ENCODE measurements at places on chromosomes 2 and 18.

- DNase-seq, result no peak
These were observed 238.2 kb upstream of the RBBP8 start for GRCh38 chr18:22694954-22695353.

- DNase-seq, result peak; percentile 14
These were observed 153.7 kb upstream of the KCTD1 start for GRCh38 chr18:26702086-26702485.

- DNase-seq, result peak; percentile 71
These were observed 16.6 kb upstream of the HK2 start for GRCh38 chr2:74817304-74817675.

DNA sequence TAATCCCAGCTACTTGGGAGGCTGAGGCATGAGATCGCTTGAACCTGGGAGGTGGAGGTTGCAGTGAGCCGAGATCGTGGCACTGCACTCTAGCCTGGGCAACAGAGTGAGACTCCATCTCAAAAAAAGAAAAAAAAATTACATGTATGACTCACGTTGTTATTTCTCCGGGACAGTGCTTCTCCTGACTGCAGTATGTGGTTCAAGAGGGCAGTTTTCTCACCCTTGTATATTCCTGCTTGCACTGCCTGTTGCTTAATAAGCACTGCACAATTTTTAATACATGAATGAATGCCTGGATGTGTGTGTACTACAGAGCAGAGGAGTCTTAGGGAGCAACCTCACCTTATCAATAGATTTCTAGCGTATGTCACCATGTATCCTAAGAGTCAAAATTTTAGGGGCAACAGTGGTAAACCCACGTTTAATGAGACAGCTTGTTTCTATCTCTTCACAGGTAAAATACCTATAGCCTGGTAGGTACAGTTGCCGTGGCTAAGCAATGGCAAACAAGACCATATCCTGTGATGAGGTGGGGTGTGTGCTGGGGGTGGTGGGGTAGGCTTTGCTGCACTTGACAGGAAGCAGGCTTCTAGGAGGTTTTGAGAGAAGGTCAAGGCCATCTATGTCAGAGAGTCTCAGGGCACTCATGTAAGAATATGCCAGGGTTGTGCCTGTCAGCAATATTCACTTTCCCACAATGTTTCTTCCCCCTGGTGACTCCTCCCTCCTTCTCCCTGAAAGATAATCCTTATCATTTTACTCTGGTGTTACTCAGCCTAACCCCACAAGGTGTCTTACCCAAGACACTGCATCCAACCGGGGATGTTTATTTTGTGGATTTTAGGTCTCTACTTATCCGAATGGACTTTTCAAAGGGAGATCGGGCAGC, 36.9 kb upstream of the MEX3C start:
- no peak for DNase-seq

DNA sequence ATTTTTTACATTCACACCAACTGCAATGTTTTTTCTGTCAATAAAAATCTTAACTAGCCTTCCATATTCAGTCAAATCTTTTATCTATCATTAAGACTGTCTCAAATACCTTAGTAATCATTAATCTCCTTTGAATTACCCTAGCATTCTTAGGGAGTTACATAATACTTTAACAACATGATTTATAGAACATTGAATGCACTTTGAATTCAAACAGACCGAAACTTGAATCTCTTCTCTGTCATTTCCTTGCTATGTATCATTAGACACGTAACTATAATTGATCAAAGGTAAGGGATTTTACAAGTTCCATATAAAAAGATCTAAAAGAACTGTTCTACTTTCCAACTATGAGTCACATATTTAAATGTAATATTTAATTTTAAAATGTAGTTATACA, 330.9 kb downstream of the RIT2 start:
- no peak for DNase-seq

DNA sequence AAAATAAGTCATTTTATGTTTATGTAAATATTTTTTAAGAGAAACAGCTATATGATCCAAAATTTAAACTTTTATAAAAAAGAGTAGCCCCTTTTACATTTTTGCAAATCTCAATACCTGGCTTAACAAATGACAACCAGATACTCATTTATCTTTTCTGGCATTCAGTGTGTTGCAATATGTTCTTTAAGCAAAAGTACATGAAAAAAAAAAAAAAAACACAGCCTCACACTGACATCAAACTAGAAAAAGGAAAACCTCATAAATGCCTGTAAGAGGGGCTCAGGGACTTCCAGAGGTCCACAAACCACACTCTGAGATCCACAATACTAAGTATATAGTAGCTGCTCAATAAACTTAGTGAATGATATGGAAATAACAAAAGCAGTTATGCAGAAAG, 21.9 kb downstream of the PPP4R3B start:
- no peak for DNase-seq

DNA sequence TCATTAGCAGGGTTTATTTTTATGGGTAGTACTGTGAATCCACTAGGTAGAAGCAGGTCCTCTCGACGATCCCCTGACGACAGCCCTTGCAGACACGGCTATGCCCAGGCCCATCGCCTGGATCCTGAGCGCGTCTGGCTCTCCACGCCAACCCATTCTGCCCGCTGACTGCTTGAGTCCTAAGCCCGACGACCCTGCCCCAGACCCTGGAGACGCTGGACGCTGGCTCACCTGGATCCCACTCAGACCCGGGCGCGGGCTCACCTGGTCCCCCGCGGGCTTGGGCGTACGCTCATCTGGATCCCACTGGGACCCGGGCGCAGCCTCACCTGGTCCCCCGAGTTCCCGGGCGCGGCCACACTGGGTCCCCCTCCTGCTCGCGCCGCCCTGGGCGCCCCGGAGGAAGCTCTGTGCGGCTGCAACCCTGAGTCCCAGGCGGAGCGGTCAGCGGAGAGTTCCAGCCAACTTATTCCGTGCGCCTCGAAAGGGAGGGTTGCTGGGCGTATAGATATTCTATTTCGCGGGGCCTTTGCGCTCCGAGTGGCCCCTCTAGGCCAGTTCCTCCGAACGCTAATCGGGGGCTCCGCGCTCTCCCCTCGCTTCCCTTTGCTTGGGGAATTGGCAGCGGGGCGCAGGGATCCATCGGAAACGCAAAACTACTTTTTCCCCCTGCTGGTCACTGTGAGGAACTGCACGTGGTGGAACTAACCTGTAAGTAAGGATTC, 22.4 kb upstream of the RMP24 start:
- peak; percentile 9 for DNase-seq

DNA sequence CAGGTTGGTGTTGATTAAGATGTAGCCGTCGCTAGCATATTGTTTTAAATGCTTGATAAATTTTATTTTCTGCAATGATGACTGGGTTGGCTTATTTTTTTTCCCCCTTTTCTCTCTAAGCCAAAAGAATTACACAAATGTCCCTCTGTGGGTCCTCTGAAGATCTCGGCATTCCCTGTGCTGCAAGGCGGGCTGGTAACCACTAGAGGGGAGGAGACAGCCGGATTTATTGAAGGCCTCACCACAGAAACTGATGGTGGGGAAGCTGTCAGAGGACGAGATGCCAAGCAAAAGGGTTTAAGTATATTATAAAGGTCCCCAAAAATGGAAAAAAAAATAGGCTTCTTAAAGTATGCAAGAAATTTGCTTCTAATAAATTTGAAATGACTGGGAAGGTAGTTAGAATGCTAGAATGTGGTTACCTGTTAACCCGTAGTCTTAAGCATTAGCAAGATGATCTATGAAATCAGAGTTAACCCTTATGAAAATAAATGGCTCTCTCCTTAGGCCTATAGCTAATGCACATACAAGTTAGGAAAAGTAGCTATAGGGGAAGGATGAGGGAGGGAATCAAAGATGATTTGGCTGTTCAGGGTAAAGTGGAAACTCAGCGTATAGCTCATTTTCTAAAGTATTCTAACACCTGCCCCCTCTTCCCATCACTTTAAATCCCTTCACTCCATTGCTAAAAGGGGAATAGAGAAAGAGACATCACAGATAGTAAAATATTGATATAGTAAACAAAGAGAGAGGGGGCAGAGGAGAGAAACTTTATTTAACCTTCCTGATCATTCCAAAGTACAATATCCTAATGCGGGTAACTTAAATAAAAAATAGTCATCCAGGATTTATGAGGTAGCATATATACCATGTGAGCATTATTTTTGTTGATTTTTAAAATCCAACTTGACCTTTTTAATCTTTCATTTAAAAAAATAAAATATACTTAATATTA, 894.5 kb upstream of the POU3F3 start:
- DNase-seq, result peak; percentile 20

DNA sequence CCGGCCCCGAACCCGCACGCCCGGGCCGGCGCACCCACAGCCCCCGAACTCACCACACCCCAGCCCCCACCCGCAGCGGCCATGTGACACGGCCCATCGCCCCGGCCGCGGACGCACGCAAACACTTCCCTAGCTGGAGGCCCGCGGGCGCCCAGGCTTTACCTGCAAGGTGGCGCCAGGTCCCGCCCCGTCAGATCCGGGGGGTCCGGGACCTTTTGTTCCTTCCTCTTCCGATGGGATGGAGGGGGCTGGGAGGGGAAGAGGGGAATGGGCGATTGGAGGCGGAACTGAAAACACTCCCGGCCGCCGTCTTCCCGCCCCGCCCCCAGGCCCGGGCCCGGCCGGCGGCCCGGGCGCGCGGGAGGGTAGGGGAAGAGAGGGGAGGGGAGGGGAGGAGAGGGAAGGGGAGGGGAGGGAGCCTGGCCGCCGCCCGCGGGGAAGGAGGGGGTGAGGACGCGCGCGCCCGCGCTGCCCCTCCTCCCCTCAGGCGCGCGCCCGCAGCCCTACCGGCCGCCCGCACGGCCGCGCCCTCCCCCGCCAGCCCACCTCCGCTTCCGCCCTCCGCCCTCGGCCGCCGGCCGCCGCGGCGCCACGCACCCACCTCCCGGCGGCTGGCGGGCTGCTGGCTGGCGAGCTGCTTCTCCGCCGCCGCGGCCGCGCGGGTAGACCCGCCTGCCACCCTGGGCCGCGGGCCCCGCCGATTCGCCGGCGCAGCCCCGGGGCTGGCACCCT, at the start of gene SMAD2:
TSS of gene SMAD2 (minus strand) at position 461 of the 732 bp plus-strand sequence. CDS start 33,903 bp downstream, outside the sequence.
- peak; percentile 56 for DNase-seq

DNA sequence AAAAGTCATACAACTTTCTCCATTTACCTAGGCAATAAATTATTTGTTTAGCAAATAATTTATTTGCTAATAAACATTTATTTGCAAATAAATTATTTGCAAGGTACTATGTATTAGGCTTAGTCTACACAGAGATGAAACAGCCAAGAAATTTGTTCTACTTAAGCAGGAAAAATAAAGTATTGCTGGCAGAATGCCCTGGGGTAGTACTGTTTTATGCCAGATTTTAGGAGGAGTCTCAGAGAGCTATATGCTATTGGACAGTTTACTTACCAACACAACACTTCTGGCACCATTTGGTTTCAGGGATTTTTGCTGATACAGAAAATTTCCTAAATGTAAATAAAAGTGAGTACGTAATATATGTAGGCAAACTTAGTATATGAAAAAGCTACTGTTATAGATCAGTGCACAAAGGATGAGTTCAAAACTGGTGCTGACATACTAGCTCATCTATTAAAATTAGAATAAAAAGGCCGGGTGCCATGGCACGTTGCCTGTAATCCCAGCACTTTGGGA, 23.2 kb upstream of the CDKL4 start:
- no peak for DNase-seq

DNA sequence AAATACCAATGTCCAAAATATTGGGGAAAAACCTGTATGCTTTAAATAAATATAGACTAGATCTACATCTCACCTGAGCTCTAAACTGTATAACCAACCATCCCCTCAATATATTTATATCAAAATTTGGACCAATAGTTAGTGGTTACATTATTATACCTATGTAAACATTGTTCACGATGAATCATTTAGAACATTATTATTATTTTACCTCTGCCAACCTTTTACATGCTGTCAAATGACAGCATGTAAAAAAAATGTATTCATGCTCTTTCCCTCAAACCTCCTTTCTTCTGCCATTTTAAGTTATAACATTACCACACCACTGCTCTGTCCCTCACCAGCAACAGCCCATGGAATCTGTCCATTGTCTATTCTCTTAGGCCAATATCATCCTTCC, 9.6 kb downstream of the FTCDNL1 start:
- no peak for DNase-seq

- no peak for DNase-seq
These were observed 108.2 kb upstream of the FAM98A start for GRCh38 chr2:33707312-33707711.

DNA sequence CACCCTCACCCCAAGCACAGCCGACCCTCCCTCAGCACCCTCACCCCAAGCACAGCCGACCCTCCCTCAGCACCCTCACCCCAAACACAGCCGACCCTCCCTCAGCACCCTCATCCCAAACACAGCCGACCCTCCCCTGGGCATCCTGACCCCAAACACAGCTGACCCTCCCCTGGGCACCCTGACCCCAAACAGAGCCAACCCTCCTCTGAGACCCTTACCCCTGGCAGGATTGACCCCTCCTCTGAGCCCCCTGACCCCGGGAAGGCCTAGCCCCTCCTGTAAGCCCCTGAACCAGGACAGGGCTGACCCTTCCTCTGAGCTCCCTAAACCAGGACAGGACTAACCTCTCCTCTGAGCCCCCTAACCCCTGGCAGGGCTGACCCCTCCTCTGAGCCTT, 84.4 kb upstream of the RAB6C start:
- no peak for DNase-seq

- DNase-seq, result no peak
These were observed 157.0 kb upstream of the NDUFV2 start for GRCh38 chr18:8945514-8945913.

DNA sequence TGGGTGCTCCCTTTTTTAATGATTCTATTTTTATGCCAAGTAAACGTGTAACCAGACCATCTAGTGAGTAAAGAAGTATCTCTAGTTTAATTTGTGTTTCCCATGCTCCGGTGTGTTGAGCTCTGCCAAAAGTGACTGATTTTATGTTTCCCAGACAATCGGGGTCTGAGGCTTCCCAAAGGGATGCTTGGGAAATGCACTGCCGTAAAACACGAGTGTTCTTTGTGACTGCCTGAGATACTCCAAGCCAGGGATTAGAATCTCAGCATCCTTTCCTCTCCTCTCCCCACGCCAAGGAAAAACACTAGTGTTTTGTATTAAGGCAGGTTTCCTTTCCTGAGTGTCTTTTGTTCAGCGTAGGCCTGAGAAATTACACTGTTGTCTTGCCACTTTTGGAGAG, 180.5 kb upstream of the NRP2 start:
- DNase-seq, result no peak

- no peak for DNase-seq
These were observed at the start of gene KCNK3 for GRCh38 chr2:26692279-26692896. Gene KCNK3 (plus strand): TSS chr2:26692722. CDS start chr2:26692876, 154 bp downstream.

GRCh38 chr2:129462349-129462748, 517.1 kb upstream of the RAB6C start:
- no peak for DNase-seq

DNA sequence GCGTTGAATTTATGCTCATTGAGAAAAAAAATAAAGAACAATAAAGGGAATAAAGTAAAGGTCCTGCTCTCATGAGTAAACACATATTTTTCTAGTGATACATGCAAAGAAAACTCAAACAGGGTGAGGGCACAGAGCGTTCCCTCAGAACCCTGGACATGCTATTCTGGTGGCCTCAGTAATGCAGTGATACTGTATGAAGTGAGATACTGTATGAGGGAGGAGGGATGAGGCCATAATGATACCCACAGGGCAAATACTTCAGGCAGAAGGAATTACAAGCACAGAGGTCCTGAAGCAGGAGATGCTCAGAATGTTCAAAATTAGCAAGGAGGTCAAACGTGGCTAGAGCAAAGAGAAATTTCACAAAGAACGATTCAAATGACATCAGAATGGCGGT, 28.4 kb upstream of the RNU4ATAC start:
- DNase-seq, result no peak

GRCh38 chr2:112008910-112009485, 46.1 kb upstream of the TMEM87B start:
- DNase-seq, result no peak

GRCh38 chr2:105781274-105781978, 36.7 kb downstream of the NCK2 start:
- peak; percentile 29 for DNase-seq
